Dermis microvascular lymphatic vessel endothelial cell (primary cell): ENCODE measurements at places on chromosomes 7 and 10. TPM values are rescaled to one million over a fixed set of nuclear protein-coding genes. Genes with fewer than 3 reads are reported as not detected.

Gene ANAPC16
- 43.3 and 69.7 TPM in 2 replicates for total RNA-seq

Gene TMEM273
- 14.8 and 68.7 TPM in 2 replicates for total RNA-seq

Gene ACSM6
- not detected in 2 replicates for total RNA-seq

Gene PTPRE
- total RNA-seq, result 117 and 240 TPM in 2 replicates
